Stimulated activated CD8-positive, alpha-beta memory T cell treated with anti-CD3 and anti-CD28 coated beads, Interleukin-4, amount 100 ng/mL, for 1 hour (primary cell): ENCODE measurements at places on chromosomes 11 and 22.

GRCh38 chr11:134587345-134587744 lies 175.3 kb upstream of the B3GAT1 start:
- no peak for DNase-seq

- no peak for DNase-seq
These were observed 49.2 kb upstream of the CCDC34 start for GRCh38 chr11:27412192-27412691.

DNA sequence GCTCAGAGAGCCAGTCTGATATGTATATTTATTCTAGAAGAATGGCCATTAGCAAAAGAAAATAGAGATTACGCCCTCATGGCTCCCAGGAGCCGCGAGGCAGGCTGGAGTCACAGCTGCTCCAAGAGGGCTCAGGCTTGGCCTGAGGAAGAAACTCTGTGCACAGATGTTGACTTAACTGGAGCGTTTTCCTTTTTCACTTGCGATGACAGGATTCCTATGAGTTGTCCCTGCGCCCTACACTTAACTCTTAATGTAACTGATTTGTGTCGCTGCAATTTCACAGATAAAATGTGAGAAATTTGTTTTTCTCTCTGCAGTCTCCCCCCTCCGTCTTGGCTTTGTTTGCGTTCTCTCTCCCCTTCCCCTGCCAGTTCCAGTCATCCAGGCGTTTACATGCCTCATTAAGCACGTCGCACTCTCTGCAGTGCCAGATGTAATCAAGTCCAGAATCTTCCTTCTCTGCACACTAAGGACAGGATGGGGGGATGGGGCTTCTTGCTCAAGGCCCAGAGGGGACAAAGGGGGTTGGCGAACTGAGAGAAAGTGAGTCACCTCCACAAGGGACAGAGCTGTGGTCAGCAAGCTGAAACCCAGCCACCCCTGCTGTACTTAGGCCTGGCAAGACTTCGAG lies 1060.1 kb downstream of the NTM start:
- DNase-seq, result no peak

DNA sequence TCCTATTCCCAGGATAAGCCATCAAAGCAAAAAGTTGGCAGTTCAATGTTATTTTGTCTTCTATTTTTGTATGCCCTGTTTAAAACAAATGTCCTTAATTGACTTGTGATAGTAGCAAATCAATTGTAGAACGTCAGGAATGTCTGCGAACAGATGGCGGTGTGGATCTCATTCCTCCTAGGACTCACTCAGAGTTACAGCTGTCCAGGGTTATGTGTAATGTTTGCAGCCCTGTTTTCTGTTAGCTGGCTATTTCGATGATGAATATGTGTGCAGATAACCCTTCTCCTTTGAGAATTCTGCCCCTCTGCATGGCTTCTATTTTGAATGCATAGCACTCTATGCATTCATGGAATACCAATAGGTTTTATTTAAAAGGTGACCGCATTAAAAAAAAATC lies 1248.0 kb upstream of the CNTN5 start:
- DNase-seq, result no peak

DNA sequence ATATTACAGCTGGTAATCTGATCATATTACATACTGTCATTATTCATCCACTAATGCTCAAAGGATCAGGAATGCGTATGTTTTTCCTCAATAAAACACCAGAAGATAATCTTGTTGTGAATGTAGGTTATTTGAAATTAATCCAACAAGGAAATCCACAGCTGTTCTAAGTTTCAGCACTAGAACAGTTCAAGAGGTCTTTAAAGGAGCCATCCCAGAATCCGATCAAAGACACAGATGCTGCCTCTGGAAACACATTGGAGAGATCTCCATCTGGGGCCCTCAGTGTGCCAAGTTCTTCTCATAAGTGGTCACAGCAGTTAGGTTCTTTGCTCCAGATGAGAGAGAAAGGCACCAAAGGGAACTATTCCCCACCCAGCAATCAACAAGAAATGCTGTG lies 1955.1 kb upstream of the RAG2 start:
- DNase-seq, result no peak

DNA sequence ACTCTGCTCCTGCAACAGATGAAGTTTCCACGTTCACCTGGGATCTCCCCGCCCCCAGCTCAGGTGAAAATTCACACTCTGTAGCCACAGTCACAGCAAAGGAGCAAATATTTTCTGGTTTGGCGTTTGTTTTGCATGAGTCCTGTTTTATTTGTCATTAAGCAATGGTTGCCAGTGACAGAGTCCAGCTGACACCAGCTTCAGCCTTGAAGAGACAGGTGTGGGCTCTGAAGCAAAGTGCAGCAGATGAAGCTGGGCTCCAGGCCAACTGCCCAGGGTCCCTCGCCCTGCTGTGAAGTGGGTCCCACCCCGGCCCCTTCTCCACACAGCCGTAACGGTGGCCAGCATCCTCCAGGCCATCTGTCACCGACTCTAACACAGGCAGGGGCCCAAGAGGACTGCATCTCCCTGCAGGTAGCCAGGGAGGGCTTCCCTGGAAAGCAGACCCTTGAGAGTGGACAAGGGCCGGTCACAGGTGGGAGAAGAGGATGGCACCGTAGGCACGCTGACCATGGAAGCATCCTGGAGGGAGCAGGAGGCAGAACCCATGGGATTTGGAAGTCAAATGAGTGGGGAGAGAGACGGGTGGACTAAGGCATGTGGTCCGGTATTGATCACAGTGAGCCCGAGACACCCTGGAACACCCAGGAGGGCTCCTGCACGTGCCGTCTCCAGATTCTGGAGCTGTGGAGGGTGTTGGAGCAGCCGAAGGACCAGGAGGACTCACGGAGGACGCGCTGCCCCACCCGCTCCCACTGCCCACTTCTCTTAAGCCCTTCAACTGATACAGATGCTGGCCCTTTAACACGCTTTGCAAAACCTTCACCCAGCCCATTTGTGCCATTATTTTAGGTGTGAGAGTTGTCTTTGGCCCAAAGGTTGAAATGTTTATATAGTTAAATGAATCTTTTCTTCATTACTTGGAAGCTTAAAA lies 294.5 kb downstream of the BRD1 start:
- DNase-seq, result no peak

DNA sequence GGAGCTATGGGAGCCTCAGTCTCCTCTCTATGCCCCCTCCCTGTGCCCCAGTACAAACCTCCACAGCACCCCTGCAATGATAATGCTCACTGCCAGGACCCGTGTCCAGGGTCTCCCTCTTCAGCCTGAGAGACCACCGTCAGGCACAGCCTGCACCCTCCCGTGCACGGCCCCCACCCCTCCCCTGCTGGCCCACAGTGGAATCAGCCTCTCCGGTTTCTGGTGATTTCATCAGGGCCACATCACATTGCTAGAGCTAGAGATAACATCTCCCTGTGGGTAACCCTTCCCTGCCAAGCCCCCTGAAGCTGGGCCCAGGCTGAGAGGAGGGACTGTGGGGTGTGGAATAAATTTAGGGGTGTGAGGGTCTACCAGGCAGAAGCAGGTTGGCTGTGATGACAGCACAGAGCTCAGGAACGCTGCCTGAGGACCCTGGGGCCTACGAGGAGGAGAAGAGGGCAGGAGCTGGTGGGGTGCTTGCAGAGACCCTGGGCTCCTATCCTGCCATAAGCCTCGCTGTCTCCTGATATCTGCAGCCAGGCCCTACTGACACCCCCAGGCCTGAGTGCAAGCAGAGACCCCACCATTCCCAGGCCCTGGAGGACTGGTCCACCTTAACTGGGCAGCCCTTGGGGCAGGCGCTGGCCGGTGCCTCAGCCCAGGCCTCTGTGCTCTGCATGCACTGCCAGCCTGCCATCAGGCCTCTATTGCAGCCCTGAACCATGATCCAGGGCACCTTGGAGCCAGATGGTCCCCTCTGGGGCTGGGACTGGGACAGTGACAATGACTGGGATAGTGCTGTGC lies at the start of gene KLHDC7B:
KLHDC7B (plus strand) TSS at position 378 of the 804 bp plus-strand sequence; CDS start at position 723, 345 bp downstream.
- DNase-seq, result no peak

GRCh38 chr22:43244803-43245527 lies 58.0 kb upstream of the TTLL12 start:
- no peak for DNase-seq

DNA sequence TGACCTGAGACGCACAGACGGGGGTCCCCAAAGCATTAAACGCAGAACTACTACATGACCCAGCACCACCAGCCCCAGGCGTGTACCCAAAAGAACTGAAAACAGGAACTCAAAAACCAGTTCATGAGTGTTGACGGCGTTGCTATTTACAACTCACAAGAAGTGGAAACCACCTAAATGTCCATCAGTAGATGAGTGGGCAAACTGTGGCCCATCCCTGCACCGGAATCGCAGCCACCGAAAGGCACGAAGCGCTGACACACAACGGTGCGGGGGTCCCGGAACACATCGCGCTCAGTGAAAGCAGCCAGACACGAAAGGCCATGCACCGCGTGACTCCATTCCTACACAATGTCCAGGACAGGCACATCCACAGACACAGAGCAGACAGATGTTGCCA lies 79.2 kb downstream of the TRMU start:
- DNase-seq, result no peak

GRCh38 chr11:124672536-124673215 lies 863 bp downstream of the SIAE start:
- no peak for DNase-seq

DNA sequence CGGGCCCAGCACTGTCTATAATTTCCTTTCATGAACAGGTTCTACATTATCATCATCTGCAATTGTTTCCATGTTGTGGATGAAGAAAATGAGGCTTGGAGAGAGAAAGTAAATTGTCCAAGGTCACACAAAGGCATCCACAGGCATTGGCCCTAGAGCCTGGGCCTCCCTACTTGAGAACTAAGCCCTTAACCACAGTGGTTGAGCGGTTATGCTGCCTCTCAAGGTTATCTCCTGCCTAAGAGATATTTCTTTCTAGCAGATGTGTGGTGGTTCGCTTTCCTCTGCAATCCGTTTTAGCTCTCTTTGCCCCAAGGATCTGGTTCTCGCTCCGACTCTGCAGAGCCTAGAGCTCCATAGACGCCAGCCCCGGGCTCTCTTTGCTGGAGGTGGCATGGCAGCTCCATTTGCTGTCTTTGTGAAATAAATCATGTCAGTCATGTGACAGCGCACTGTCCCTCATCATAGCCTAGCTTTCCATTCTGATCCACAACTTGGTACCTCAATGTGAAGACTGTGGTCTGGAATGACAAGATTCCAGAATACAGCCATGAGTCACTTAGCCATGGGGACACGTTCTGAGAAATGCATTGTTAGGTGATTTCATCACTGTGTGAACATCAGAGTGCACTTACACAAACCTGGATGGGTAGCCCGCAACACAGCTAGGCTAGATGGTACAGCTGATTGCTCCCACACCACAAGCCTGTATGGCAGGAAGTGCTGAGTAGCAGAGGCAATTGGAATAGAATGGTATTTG lies 27.2 kb downstream of the RPS6KA4 start:
- no peak for DNase-seq

DNA sequence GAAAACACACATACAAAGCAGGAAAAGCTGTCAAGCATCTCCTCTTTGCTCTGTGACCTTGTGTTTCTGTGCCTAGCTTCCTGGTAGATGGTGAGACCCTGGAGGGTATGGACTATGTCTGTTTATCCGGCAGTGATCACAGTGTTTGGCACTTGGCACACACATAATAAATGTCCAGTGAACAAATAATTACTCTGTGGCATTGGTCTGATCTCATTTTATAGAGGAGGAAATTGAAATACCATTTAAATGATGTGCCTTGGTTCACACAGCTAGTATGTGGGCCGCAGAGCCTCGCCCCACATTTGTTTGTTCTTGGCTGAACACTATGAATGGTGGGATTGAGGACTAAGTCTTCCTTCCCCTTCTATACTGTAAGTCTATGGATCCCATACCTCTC lies 104.7 kb upstream of the SPON1 start:
- no peak for DNase-seq

- DNase-seq, result no peak
These were observed 273.8 kb upstream of the ZC3H12C start for GRCh38 chr11:109819410-109819809.

- DNase-seq, result no peak
These were observed 54.9 kb downstream of the AHNAK start for GRCh38 chr11:62491571-62492329.

DNA sequence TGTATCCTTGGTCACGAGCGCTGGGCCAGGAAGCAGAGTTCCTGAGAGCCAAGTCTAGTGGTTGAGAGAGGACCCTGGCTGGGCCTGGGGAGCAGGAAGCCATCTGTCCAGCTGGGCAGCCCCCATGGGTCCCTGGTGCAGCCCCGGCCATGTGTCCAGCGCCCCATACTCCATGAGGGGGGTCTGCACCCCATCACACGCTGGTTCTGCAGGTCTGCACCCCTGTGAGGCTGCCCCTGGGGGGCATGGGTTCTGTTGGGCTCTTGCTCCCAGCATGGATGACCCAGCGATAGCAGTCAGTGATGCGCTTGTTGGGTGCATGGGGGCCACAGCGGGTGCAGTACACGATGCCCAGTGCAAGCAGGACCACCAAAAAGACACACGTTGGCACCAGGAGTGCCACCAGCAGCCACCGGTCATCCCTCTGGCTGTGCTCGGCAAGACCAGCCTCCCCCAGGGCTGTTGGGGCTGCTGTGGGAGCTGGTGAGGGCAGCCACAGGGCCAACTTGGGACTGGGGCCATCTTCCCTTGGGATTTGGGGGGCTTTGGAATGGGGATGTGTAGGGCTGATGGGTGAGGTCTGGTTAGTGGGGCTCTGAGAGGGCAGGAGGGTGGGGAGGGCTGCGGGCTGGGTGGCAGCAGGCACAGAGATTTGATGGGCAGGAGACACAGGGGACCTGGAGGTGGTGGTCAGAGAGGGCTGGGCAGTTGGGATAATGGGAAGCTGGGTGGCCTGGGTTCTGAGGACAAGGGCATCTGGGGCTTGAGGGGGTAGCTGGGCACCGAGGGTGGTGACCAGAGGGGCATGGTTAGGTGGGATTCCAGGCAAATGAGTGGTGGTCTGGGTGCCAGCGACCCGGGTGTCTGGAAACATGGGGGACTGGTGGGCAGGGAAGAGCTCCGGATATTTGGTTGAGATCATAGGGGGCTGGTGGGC lies 2.0 kb downstream of the CD248 start:
- no peak for DNase-seq

- no peak for DNase-seq
These were observed 1639.6 kb upstream of the TENM4 start for GRCh38 chr11:81080476-81080875.

- DNase-seq, result no peak
These were observed 20.1 kb downstream of the ADA2 start for GRCh38 chr22:17199003-17199731.

DNA sequence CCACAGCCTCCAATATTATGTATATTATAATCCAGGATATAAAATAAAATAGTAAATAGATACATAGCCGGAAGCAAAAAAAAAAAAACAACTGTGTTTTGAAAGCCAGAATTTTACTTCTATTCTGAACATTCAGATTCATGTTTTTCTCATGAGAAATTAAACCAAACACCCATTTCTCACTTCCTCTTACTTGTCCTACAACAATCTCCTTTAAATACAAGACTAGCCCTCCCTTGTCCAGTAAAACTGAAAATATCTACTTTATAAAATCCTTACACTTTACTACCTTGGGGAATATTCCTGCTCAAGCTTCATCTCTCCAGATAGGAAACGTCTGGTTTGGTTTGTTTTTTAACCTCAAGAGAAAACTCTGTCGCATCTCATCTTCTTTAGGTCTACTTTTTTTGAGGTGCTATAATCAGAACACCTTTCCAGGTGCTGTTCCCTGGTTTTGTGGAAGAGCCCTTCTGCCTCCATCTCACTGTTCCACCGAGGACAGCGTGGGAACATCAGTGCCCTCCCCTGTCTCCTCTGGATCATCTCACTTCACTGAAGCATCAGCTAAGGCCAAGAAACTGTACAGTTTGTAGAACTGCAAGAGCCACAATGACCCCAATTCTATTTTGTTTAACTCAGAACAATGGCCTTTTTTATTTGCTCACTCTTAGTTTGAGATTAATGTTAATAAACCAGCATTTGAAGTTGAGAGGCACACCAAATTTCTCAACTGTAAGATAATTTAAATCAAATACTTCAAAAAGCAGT lies 82.0 kb upstream of the ARHGAP32 start:
- no peak for DNase-seq

GRCh38 chr11:105111145-105111944 lies 28.2 kb downstream of the CARD18 start:
- DNase-seq, result no peak
